Stimulated activated CD4-positive, alpha-beta T cell treated with anti-CD3 and anti-CD28 coated beads, Interleukin-15, amount 100 ng/mL, for 1 hour (primary cell): ENCODE measurements at places on chromosomes 12 and 14.

DNA sequence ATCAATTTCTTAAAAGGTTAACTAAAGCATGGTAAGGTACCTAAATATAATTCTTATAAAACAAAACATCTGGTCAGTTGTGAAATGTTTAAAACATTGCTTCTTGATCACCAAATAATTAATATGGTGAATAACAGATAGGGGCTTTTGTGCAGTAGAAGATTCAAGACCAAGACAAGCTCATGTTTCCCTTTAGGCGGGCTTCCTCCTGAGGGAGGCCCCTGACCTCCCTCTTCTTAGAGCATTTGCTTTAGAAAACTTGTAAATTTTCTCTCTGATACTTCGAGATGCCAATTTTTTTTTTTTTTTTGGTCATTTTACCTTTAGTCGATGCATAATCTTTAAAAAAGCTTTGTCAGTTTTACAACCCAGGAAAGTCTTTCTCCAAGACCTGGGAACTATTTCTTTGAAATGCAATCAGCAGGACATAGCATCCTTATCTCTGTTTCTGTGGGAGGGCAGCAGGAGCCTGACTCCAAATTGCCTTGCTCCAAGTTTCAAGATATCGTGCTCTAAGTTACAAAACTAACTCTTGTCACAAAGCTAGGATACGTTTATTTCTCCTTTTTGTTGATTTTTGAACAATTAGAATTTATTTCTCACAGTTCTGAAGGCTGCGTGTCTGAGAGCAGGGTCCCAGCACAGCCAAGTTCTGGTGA is 66.6 kb upstream of the BICD1 start:
- DNase-seq = no peak

DNA sequence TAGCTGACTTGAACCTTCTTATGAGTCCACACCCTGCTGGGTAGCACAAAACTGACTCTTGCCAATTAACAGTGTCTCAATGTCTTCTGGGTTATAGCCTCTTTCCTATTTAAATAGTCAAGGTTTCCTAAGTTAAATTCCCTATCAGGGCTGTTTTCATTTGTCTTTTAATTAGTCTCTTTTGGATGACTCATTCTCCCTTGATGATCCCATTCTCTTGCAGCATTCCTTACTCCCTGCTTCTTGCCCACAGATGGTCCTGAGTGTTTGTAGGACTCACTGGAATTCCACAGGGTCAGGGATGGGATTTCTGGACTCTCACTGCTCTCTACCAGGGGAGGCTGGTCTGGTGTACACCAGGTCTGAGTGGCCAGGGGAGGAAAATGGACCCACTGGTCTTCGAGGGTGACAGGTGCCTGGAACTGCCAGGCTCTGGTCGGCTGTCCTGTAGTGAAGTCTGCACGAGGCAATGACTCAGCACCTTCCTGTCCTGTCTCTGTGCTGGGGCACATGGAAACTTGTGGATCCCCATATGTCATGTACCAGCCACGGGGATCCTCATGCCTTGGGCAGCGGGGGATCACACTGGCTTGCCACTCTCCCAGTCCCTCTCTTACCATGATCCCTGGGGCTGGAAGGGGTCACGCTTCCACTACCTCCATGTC is 236.5 kb upstream of the PELI2 start:
- no peak for DNase-seq

- no peak for DNase-seq
Observed at GRCh38 chr12:131943389-131943788, 6.4 kb upstream of the EP400 start.

GRCh38 chr12:54749191-54749818 is 101.1 kb upstream of the DCD start:
- DNase-seq = no peak

- DNase-seq = no peak
Observed at GRCh38 chr14:98684468-98684867, 587.5 kb downstream of the BCL11B start.

DNA sequence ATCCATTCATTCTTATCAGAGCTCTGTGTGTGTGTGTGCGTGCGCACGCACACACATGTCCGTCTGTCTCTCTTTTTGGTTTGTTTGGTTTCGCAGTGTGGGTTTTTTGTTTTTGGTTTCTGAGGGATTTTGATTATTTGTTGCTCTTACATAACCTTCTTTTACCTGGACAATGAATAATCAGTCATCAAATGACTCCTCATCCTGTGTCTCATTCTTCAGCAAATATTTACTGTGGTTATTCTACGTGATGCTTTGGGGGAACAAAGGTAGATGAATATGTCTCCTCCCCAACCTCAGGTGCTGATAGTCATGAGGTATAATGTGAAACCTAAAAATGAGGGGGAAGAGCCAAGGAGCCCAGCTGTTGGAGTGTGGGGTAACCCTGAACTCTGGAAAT is 92.4 kb downstream of the SAMD4A start:
- no peak for DNase-seq

DNA sequence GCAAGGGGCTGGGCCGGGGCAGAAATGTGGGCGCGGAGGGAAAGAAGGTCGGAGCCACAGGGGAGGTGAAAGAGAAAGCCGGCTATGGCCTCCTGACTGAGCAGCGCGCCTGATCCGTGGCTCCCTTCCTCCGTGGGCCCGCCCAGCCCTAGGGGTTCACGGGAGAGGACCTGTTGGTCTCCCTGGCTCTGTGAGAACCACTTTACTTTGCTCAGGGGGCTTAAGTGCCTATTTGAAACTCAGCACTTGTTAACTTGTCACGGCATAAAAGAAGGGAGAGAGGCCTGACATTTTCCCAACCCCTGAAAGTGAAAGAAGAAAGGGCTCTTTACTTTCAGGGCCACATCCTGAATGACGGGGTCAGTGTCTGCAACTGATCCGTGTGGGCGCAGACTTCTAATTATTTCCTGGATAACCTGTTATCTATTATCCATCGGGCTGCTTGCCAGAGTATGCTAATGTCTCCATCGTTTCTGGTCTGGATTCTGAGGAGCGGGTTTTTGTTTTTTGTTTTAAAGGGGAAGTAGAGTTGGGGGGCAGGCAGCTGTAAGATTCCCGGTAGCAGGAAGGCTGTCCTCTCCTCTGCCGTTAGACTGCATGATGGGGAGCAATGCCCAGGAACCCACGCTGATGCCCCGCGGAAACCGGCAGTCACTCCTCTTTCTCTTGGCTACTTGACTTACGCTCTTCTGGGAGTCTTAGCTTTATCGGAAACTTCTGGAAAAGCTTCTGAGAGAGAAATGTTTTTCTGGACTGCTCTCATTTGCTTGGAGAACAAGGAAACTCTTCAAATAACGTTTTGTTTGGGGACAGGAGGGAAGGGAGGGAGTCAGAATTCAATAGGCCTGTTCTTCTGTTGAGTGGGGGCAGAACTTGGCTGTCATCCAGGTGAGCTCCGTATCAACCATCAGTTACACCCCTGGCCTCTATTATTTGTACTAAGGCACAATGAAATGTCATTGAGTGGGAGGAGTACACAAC is 127.7 kb upstream of the MAX start:
- DNase-seq = peak; percentile 14

DNA sequence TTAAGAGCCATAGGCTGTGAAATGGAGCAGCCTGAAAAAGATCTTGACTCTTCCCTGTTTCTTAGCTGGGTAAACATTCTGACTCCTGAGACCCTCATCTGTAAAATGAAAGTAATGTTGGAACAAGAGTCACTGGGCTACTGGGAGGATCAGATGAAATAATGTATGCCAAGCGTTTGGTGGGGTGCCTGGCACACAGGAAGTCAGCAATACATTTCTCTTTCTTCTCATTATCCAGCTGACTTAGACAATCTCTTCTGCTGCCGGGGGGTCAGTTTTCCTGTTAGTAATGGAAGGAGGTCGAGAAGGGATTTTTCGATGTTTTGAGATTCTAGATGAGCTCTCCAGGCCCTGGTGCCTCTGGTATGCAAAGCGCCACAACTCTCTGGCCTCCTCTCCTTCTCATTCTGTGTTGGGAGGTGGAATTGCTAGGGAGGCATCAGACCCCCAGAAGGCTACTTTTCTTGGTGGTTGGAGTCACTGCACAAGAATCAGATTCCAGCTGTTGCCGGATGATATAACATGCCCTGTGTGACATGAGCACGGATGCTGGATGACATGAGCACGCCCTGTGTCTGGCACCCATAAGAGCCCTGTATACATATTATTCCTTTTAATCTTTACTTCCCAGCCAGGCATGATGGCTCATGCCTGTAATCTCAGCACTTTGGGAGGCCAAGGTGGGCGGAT is 4.3 kb downstream of the OASL start:
- no peak for DNase-seq

GRCh38 chr14:31154956-31155355 is 52.6 kb downstream of the HECTD1 start:
- DNase-seq = no peak

GRCh38 chr14:72183631-72184030 is 251.4 kb downstream of the RGS6 start:
- no peak for DNase-seq

DNA sequence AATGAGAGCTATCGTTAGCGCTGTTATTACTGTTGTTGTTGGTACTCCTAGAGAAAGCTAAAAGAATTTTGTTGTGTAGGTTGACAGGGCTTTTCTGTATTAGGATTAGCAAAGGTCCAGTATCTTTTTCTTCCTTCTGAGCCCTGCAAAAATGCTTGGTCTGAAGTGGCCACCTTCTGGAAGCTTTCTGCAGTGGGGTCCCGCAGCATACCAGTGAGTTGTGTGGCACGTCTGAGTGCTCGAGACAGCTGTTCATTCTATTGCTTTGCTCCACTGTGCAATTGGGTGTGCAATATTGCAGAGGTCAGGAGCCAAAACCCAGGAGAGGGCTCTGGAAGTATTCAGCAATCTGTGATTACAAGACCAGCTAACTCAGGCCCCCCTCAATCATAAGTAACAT is 57.1 kb downstream of the CCDC60 start:
- DNase-seq = no peak

DNA sequence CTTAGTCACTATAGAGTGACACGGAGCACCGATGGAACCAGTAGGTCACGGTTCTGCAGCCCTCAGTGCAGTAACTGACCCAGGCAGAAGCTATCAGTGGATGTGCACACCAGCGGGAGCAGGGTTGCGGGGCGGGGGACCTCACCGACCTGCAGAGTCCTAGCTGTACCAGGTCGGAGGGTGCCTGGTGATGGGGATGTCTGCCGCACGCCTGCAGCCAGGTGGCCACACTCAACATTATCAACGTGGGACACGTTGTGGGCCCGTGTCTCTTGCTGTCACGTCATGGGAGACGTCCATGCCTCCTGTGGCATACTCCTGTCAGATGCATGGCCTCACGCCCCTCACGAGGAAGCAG is 55.2 kb downstream of the ADGRD1 start:
- DNase-seq = no peak

- DNase-seq = no peak
Observed at GRCh38 chr12:20372326-20373096, 4.2 kb downstream of the PDE3A start.

GRCh38 chr12:6725350-6725749 is 1.5 kb downstream of the COPS7A start:
- no peak for DNase-seq

- no peak for DNase-seq
Observed at GRCh38 chr14:102799684-102800562, 22.7 kb downstream of the TRAF3 start.

DNA sequence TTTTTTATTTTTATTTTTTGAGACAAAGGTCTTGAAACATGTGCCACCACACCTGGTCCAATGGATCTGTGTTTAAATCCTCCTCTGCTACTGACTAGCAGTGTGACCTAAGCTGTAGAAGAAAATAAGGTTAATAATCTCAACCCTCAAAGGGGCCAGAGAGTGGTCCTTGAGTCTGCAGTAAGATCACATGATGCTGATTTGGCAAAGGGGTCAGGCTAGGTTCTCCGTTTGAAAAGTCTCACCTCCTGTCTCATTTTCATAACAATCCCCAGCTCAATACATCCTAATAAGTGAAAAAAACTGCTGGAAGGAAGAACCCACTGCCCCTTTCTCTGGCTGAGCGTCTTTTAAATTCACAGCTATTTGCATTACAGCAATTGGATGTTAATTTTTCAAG is 8.0 kb upstream of the TEP1 start:
- DNase-seq = no peak

DNA sequence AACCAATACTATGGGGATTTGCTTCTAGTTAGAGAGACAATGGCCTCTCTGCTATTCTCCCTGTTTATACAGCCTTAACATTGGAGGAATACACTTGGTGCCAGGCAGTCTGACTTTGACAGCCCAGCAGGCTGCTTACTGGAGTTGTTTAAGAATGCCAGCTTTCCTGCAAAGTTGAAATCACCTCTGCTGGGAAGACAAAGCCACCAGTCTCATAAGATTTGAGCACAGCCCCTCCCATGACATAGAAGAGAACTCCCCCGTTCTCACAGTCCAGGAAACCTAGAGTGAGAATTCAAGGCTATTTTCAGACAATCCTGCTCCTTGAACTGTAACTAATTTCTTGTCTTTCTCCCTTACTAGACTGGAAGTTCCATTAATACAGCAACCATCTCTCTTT is 21.1 kb upstream of the CATSPERB start:
- no peak for DNase-seq
